ENCODE measurements at places on chromosomes 2 and 18.

GRCh38 chr2:149427387-149427786 lies 97.0 kb downstream of the LYPD6 start:
- DNase-seq: no peak

GRCh38 chr18:40708726-40709125 lies 1246.3 kb upstream of the PIK3C3 start:
- DNase-seq: no peak

DNA sequence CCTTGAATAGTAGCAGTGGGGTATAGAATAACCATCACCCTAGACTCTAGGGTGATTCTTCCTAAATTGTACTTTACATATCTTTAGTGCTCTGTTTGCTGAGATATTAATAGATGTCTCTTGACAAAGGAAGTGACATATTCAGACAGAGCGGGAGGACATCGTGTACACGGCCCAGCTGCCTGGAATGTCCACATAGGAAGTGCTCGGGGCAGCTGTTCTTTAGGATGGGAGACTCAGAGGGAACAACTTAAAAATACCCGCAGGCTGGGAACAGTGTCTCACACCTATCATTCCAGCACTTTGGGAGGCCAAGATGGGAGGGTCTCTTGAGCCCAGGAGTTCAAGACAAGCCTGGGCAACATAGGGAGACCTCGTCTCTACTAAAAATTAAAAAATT lies 206.1 kb downstream of the FAM210A start:
- DNase-seq: no peak

GRCh38 chr18:46418663-46419260 lies 238.3 kb downstream of the LOXHD1 start:
- DNase-seq: no peak

DNA sequence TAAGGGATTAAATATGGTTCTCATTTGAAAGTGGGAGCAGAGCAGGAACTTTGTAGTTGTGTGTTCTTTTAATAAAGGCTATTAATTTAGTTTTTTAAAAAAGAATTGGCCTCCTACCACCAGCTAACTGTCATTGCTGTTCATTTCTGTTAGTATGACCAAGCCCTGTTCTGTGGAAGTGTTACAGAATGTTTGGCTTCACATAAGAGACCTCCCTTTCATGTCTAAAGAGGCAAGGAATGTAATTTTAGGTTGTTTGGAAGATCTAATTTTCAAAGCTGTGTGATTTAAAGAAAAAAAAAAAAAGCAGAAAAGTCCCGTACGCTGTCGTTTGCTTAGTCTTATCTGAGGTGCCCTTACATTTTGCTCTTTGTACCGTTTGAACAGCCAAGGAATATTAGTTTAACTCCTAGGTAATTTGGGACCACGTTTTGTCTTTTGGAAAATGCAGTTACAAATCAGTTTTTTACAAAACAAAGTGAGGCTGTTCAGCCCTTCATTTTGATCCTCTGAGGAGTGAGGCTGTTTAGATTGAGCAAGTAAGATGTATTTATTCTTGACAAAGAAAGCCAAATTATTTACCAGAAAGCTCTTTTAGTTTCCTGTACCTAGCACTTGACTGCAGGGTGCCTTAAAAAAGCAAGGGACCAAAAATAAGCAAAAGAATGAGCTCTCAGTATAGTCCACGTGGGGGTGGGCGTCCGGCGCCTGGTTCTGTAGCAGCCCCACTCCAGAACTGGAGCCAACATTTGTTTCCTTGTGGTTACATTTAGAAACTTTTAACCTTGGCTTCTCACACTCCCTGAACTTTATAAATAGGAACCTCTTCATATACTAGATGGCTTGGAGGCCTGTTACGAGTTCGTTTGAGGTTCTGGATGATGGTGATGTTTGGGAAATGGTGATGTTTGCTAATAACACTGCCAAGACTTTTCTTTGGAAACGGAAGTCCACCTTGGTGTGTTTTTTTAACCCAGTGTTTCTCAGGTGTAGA lies 136.2 kb downstream of the FMNL2 start:
- DNase-seq: no peak

DNA sequence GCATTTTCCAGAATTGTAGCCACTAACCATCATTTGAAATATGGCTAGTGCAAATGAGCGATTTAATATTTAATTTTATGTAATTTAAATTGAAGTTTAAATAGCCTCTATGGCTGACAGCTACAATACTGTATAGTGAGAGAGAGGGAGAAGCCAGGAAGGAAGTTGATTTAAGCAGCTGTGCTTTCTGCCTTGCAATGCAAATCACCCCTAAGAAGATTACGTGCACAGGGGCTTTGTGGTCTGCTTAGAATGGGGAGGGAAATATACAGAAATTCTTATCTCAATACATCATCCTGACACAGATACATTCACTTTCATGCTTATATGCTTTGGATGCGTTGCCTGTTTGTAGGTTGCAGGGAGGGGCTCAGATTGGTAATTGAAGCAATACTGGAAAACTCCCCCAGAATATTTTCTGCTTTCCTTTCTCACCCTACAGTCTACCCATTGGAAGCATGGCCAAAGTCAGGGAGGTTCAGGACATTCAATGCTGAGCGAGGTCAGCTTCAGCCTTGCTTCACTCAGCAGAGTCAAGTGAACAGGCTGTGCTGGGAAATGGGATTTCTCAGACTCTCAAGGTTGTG lies 674.0 kb downstream of the CNTNAP5 start:
- DNase-seq: no peak

DNA sequence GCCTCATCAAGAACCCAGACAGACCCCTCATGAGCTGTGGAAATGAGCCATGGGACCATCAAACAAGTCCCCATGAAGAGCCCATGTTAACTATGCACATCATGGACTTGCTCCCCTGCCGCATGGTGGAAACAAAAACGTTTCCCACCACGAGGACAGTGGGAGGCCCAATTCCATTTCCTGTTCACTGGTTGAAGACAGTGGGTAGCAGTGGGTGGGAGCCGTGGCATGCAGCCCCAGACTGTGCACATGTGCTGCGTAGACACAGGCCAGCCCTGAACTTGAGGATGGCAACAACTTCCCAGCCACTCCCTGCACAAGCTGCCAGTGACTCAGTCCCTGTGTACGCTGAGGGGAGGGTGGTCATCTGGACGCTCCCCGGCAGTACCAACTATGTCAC lies 108.4 kb upstream of the LMAN1 start:
- DNase-seq: no peak

DNA sequence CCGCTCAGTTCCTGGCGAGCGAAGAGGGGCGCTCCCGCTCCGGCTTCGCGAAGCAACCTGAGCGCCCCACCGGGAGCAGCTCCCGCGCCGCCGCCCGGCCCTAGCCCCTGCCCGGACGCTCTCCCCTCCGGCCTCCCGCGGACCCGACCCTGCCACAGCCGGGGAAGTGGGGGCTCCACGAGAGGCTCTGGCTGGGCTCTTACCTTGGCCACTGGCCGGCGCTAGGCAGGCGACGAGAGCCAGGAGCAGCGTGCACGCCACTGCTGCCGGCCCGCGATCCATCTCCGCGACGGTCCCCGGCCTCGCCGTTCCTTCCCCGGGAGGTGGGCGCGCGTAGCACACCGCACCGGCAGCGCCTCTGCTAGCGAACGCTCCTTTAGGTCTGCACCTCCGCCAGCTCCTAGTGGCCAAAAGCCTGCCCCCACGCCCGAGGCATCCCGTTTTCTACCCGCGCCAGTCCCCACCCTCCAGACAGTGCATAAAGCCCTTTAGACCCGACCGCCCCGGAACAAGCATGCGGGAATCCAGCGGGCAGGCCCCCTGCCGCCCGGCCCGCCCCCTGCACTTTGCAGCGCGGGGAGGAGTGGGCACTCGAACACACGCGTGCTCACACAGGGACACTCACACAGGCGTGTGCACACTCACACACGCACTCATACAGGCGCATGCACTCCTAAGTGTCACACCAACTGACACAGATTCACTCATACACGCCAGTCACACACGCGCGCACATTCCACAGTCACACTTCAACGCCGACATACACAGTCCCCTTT lies at the start of gene LRP2:
TSS of gene LRP2 (minus strand) at position 417 of the 776 bp plus-strand sequence. CDS start at position 282, 135 bp downstream.
- DNase-seq: no peak

GRCh38 chr2:117818921-117819320 lies 4.4 kb downstream of the DDX18 start:
- DNase-seq: no peak

DNA sequence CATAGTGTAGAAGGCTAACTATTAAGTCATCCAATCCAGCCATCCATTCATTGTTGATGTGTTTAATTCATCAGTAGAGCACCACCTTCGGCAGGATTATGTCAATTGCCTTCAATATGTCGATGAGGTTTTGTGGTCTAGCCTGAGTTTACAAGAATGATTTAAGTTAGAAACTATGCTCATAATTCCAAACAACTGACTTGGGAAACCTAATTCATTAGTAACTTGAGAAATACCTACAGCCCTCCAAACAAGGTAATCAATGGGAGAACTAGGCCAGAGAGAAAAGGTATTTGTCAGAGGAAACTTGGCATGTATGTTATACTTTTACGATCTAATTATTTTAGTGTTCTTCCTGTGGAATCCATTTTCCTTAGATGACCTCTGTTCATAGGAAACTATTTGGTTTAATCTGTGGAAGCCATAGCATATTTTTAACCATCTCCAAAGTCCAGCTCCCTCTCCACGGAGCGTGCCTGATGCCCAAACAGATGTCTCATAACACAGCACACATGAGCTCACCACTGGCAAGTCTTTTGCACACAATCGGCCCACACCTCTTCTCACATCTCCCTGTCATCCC lies 148.5 kb downstream of the GFPT1 start:
- no peak for DNase-seq

DNA sequence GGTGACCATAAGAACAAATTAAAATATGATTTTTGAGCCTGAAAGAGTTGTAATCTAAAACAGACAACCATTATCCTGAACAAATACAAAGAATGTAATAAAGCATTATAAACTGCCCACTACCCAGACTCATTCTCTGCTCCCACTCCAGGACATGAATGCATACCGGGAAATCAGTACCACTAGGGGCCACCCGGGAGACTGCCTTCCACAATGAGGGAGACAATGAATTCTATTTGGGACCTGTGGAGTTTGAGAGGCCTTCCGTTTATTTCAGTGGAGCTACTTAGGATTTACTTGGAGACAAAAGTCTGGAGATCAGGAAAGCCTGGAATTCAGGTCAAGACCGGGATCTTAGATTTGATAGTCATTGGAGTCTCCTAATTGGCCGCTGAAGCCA lies 50.0 kb downstream of the NAB1 start:
- DNase-seq: no peak

GRCh38 chr18:36297417-36298125 lies at the start of gene FHOD3:
TSS of gene FHOD3 (plus strand) at chr18:36297713. CDS start at chr18:36297836, 123 bp downstream.
- DNase-seq: peak; percentile 42

- DNase-seq: no peak
Measured at GRCh38 chr18:42078711-42079110, 123.7 kb downstream of the PIK3C3 start.

GRCh38 chr2:203858176-203858575 lies 9.4 kb upstream of the CTLA4 start:
- DNase-seq: no peak

GRCh38 chr2:161843936-161844335 lies 219.7 kb downstream of the SLC4A10 start:
- no peak for DNase-seq

GRCh38 chr2:170563401-170563800 lies 151.7 kb upstream of the SP5 start:
- DNase-seq: no peak

DNA sequence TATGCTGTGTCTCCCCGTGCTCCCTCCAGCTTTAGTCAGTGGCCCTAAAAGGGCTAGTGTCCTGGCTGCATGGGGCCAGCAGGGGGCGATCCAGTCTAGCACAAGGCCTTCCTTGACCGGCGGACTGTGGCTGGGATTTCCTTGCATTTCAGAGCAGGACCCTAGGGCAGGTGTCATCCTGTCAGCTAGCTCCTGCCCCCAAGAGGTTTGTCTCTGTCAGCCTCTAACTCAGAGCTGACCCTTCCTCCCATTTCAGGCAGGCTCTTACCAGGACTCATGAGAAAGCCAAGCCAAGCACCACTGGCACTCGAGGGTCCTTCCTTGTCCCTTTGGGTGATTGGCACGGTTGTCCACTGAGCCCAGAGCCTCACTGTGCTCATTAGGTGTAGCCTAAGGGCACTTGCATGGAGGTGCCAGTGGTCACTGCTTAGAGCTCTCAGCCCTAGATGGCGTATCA lies 140.3 kb downstream of the RPIA start:
- no peak for DNase-seq

DNA sequence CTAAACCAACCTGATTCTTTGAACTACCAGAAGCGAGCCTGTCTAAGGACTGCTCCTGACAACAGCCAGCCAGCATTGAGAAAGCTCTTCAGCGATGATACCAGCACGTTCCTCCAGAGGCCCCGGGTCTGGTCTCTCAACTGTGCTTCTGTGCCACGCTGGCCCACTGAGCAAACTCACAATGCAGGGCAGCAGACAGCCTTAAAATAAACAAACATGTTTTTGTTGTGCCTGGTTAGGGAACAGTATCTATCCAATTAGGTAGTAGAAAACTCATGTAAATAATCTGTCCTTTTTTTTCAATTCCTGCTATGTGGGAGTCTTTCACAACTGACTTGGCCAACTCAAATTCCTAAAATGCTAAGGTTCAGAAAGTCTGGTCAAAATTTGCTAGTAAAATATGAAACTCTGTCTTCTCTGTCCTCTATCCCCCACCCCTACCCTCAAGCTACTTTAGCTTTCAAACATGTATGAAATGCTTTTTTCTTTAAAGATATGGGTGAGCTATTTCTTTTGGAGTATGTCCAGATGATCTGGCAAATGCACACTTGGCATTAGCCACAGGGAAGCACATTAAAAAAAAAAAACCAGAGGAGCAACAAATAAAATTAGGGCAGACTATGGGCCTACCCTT lies 21.4 kb upstream of the EML4 start:
- no peak for DNase-seq

DNA sequence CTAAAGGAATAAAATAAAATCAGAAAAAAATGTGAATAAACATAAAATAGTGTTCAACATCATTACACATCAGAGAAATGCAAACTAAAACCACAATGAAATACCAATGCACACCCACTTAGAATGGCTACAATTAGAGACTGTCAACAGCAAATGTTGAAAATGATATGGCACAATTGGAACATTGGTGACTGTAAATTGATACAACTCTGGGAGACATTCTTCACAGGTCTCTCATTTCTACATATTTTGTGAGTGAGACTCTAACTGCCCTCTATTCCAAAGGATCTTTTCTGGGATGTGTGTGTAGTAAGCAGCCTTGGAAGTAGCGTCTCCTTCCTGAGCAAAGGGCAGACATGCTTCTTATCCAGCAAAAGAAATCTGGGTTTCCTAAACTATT lies 323.0 kb downstream of the FBXO15 start:
- DNase-seq: no peak

- DNase-seq: peak; percentile 80
Measured at GRCh38 chr18:61606759-61607158, 273.5 kb downstream of the CDH20 start.

DNA sequence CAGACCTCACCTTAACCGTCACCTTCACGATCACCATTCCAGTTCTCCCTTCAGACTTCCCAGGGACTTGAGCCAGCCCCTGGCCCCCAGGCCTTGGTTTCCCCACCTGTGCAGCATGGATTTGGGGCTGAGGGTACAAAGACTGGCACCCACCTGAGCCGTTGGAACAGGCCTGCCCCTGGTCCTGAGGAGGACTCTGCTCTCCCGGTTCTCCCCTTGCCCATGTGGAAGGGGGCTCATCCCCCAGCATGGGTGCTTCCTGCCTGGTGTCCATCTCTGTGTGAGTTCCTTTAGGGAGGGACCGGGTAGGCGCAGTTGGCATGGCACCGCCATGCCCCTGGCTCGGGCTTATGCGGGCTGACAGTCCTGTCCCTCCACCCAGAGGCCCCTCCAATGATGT lies 10.9 kb upstream of the GPR35 start:
- no peak for DNase-seq

Data from breast epithelium (tissue), 4 donors.